Right cardiac atrium (tissue), 5 donors: ENCODE measurements at places on chromosomes 4 and X.

GRCh38 chr4:151484396-151485102 is 75.6 kb downstream of the FHIP1A start:
- no peak for DNase-seq

DNA sequence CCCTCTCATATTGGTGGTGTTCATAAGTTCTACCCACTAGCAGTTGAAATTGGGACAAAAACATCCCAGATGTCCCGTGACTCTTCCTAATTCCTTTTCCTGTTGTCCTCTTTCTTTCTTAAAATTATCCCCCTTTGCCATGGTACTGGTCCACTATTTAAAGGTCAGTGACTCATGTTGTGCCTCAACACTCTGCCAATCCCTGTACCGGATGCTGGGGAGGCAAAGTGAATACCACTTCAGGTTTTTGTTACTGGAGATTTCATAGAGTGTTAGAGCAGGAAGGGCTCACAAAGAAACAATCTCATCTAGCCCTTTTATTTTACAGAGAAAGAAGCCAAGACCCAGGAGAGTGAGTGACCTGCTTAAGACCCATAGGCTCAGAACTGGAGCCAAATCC is 24.6 kb downstream of the SEPTIN11 start:
- no peak for DNase-seq

- no peak for DNase-seq
These were observed 14.0 kb upstream of the HSFX1 start for GRCh38 chrX:149759824-149760223.

DNA sequence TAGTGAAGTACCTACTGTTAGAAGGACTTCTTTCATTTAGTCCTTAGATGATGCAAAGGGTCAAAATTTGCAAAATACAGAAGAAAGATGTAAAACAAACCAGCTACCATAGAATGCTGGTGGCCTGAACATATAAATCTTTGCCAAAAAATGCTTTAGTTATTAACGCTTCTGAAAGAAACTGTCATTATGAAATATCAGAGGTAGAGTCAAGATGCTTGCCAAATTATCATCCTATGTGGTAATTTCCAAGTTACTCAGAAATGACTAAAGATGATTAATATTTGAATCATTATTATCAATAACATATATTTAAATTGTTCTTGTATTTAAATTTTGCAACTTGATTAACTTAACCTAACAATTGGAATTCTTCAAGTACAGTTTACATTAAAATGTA is 588.4 kb upstream of the FAM241A start:
- no peak for DNase-seq

DNA sequence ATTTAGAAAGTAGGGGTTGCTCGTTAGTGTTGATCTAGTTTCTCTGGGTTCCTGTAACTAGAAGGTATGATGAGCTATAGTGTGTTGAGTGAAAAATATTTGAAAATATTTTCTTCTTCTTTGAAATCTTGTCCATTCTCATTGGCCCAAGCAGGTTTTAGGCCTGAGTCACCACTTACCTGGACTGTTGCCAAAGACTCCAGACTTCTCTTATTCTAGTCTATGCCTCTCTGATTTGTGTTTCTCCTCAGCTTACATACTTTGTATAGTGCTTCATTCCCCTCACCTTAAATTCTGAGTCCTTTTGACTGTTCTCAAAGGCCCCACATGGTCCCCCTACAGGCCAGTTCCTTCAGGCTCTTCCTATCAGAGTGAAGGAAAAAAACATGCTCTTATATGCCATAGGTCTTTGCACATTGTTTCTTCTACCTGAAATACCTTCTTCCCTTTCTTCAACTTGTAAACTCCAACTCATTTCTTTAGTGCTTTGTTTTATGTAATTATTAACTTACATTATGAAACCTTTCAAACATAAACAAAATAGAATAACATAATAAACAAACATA is 258.2 kb downstream of the PPP1R2C start:
- no peak for DNase-seq

GRCh38 chr4:19494961-19495360 is 756.7 kb upstream of the SLIT2 start:
- no peak for DNase-seq

DNA sequence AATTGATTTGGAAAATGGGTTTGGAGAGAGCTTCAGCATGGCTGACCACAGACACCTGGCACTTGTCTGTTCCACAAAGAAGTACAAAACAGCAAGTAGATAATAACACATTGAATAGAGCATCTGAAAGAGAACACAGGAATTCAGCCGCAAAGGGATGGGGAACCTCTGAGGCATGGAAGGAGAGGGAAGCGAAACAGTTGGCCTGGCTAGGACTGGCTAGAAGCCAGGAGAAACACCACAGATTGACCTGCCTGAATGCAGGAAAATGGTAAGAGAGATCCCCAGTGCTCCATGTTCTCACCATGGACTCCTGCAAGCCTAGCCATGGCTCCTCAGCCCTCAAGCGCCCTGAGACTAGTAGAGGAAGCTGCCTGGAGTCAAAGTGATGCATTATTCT is 169.7 kb upstream of the SH3RF1 start:
- DNase-seq: no peak

GRCh38 chr4:104938624-104939023 is 208.1 kb upstream of the TET2 start:
- no peak for DNase-seq

- no peak for DNase-seq
These were observed 45.8 kb downstream of the ANXA10 start for GRCh38 chr4:168138143-168138542.

- DNase-seq: no peak
These were observed 142.1 kb downstream of the PDGFRA start for GRCh38 chr4:54371173-54371572.

GRCh38 chrX:23598575-23598974 is 68.7 kb upstream of the PRDX4 start:
- DNase-seq: no peak

GRCh38 chrX:101370888-101371504 is 15.0 kb downstream of the BTK start:
- no peak for DNase-seq

DNA sequence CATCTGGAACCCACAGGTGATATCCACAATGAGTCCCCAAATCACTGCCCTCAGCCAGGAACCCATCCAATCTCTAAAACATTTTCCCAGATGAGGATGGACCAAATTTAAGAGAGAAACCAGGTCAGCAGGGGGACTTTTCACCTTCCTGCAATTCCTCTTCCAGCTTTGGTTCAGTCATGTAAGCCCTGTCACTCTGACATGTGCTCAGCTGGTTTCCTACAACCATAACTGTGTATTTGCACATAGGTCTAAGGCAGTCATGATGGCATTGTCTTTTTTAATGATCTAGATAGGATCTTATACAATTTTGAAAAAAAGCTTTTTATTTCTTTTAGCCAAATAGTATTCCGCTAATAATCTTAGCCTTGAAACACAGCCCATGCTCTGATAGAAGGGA is 6.5 kb downstream of the CXXC4 start:
- DNase-seq: no peak

DNA sequence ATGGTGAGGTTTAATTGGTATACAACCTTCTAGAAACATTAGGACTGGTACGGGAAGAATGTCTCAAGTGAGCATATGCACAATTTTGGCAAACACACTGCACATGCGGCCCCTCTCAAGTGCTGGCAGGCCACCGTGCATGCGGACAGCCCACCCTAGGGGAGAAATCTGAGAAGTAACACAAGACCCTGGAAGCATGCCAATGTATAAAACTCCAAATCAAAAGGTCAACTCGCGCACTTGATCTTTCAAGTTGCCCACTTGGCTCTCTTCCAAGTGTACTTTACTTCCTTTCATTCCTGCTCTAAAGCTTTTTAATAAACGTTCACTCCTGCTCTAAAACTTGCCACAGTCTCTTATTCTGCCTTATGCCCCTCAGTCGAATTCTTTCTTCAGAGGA is 488.3 kb downstream of the CFAP47 start:
- no peak for DNase-seq

- DNase-seq: no peak
These were observed 11.3 kb downstream of the DTHD1 start for GRCh38 chr4:36292556-36293188.

DNA sequence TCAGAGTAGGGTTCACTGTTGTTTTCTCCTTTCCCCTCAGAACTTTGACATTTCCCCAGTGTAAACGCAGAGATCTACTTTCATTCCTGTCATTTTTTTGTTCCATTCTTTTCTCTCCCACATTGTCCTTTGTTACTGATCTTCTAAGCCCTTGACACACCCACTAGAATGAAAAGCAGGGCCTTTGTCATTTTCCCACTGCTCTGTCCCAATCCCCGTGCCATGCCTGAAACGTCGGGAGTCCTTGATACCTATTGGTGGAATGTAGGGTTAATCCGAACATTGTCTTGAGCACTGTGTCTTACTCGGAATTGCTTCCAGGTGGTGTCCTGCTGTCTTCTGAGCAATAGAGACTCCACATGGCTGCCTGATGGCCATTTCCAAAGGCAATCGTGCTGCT is 887.1 kb upstream of the FRG1 start:
- no peak for DNase-seq

DNA sequence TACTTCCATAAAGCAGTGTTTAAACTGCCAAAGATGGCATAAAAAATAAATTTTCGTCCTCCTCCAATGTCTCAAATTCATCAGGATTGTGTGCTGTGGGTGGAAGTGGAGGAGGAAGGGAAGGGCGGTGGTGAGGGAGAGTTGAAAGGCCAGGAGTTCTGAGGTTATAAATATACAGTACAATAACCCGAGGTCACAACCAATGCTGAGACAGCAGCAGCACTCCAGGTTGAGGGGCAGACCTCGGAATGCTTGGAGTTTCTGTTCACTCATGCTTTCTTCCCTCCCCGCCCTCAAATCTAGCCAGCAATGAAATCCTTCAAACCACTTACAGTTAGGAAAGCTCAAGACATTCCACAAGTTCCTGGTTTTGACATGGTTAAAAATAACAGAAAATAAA is 134.0 kb upstream of the SMAD1 start:
- no peak for DNase-seq

DNA sequence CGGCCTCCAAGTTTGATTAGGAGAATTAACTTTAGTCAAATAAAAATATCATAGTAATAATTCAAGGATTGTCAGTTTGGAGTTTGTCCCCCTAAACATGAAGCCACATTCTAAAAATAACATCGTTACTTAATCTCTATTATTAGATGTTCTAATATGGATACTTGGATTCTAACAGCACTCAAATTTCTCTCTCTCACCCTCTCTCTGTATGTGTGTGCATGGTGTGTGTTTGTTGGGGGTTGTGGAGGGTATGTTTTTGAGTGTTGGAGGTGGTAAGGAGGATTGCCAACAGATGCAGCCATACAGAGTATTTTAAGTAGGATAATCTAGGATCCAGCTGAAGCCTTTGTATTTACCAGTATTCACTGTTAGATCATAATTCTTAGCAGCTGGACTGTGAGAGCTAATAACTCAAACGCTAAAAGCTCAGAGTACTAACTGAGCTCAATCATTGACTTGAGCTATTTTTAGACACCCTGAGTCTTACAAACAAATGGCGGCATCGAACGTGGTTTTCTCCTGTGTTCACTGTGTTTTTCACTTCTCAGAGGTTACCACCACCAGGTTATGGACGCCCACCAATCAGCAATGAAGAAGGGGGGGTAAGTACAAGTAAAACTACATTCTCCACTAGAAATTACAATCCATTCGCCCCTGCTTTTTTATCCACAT is 8.8 kb downstream of the ENAM start:
- DNase-seq: no peak

DNA sequence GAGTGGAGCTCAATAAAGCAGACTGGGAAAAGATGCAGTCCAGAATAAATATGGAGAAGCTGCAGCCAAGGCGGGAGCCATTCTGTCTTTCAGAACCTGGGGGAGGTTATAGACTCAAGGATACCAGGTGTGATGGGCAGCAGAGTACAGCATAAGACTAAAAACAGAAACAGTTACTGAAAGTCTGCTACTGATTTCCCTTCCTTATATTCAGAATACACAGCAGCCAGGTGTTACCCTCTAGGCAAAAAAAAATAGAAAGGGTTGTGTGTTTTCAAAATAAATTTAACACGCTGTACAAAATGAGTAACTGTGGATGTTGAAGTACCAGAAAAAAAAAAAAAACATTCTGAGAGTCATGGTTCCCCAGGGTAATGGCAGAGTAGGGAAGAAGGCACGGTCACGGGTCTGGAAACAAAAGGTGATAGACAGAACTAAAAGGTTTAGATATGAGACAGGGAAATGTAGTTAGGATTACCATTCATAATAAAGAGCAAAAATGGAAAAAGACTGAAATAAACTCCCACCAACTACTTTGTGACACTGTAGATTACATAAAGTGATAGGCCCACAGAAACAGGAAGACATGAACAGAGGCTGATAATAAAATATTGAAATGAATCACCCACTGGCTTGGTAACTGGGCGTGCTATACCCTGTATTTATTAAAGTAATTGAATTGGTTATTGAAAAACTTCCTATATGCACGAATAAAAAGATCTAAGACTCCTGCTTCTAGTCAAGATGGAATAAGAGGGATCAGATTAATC is 10.8 kb upstream of the HHIP start:
- DNase-seq: no peak

GRCh38 chrX:129661369-129661768 is 6.6 kb upstream of the APLN start:
- DNase-seq: no peak

GRCh38 chrX:51779306-51779705 is 36.1 kb downstream of the GSPT2 start:
- DNase-seq: no peak

DNA sequence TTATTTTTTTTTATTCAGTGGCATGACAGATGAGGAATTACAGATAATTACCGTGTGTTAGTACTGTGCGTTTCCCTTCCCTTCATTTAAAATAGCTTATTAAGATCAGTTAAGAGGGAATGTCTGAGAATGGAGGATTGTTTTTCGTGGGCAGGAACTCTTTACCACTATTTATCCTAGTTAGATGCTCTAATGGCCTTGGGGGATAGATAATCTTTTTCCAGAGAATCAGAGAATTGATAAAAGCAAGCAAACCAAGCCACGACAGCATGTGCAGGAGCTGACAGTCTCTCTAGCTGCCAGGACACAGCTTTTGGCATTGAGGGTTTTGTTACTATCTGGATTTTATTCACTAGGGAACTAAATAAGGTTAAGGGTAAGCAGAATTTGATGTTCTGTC is 128.7 kb downstream of the DCLK2 start:
- DNase-seq: no peak

GRCh38 chr4:108891896-108892590 is 129.2 kb upstream of the ETNPPL start:
- no peak for DNase-seq

DNA sequence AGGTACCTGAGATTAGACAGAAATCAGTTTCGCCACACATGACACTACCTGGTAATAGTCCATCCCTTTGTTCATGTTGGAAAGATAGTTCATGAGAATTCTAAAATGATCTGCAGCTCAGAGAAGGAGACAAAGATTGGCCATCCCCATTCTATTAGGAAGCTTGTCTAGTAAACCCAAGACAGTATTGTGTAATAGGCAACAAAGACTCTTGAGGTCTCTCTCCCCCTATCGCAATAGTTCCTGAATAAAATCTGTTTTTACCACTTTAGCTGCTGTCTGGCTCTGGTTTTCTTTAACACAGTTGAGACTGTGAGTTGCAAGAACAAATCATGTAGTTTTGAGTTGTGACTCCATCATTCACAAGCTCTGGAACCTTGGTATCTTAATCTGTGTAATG is 14.8 kb upstream of the BBS7 start:
- no peak for DNase-seq

- DNase-seq: no peak
These were observed 39.6 kb downstream of the NUDT11 start for GRCh38 chrX:51456814-51457213.
